ENCODE measurements at places on chromosomes 5 and 9. TPM values are rescaled to one million over a fixed set of nuclear protein-coding genes. Genes with fewer than 3 reads are reported as not detected.

DNA sequence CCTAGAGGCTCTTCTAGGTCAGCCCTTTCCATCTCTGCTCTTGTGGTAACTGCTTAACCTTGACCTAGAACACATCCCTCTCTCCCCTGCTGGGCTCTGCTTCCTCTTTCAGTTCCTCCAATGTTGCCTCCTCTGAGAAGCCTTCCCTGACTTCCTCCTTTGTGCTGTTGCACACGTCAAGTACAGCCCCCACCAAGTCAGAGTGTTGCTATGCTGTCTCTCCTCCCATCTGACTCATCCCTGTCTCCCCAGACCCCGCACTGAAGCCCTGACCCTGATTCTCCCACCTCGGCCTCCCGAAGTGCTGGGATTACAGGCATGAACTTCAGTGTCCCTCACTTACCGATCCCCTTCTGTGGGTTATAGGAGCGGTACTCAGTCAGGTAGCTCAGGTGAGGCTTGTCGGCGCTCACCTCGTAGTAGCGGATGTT lies 10.4 kb upstream of the TRIM14 start:
- H3K36me3 ChIP-seq = peaks cover 24% of the 10 kb centered on the region
- no peak for DNase-seq

DNA sequence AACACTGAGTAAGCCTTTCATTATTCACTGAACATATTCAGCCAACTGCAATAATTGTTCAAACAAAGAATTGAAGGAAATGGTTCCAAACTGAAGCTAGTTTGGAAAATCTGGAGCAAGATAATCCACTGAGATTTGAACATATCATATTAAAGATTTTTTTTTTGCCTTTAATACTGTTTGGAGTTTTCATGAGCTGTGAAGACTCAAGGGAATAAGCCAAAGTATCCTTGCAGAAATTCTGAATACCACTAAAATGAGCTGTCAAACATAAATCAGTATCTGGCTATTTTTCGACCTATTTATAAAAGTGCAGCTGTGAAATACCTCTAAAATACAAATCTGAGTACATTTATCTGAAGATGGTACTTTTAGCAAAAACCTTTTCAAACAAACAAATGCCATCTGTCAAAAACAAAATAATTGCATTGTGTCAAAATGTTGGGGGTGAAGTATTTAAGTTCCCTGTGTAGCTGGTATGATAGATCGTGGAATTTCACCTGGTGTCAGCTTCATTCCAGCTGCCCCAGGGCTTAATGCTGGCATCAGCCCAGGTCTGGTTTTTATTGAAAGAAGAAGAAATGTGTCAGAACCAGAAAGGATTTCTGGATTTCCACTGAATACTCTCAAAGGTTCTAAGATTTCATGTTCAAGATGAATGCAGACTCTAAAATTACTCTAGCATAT lies 149.0 kb upstream of the GRAMD2B start:
- H3K27me3 ChIP-seq = no peaks in the 10 kb centered on the region
- no peak overlapping the region for H3K27ac ChIP-seq
- no peaks in the 10 kb centered on the region for H3K36me3 ChIP-seq
- H3K4me3 ChIP-seq = no peak overlapping the region

- H3K4me1 ChIP-seq = no peaks in the 10 kb centered on the region
- no peaks in the 10 kb centered on the region for H3K27me3 ChIP-seq
- no peak overlapping the region for H3K4me3 ChIP-seq
- DNase-seq = no peak
Measured at GRCh38 chr5:28580616-28581015, 1542.2 kb upstream of the CDH9 start.

- peaks cover 6% of the 10 kb centered on the region for H3K36me3 ChIP-seq
Measured at GRCh38 chr5:78633700-78634099, 14.9 kb downstream of the LHFPL2 start.

GRCh38 chr5:180689071-180689694 lies 39.8 kb upstream of the FLT4 start:
- no peak overlapping the region for H3K27ac ChIP-seq
- H3K36me3 ChIP-seq = no peaks in the 10 kb centered on the region
- peaks cover 10% of the 10 kb centered on the region for H3K4me1 ChIP-seq
- no peak for DNase-seq

GRCh38 chr9:94700445-94700844 lies 26.1 kb upstream of the AOPEP start:
- no peak overlapping the region for H3K27ac ChIP-seq
- H3K4me1 ChIP-seq = no peaks in the 10 kb centered on the region
- no peak overlapping the region for H3K4me3 ChIP-seq

- H3K4me1 ChIP-seq = no peaks in the 10 kb centered on the region
- no peak overlapping the region for H3K4me3 ChIP-seq
- no peak overlapping the region for H3K27ac ChIP-seq
Measured at GRCh38 chr9:109072821-109073435, 46.8 kb downstream of the TMEM245 start.

- H3K36me3 ChIP-seq = no peaks in the 10 kb centered on the region
- no peak for DNase-seq
- no peak overlapping the region for H3K27ac ChIP-seq
- no peak overlapping the region for H3K4me3 ChIP-seq
- H3K27me3 ChIP-seq = peaks cover 76% of the 10 kb centered on the region
Measured at GRCh38 chr5:169909945-169910344, 70.3 kb downstream of the INSYN2B start.

DNA sequence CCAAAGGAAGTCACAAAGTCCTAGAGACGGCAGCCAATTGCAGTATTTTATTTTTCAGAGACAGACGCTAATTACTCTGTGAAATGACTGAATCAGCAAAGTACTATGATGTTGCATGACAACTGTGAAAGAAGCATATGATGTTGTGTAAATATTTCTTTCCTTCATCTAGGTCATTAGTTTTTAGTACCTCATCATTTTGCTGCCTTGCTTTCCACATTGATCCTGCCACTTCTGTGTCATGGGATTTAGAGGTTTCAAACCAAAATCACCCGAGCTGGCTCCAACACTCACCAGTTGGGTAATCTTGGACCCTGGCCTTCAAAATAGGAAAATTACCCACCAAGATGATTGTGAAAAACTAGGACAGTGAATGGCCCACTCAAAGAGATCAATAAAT lies 585.2 kb downstream of the ACTL7B start:
- H3K36me3 ChIP-seq = peaks cover 10% of the 10 kb centered on the region
- no peak for DNase-seq
- peaks cover 36% of the 10 kb centered on the region for H3K4me1 ChIP-seq
- H3K4me3 ChIP-seq = no peak overlapping the region

GRCh38 chr5:124761010-124761409 lies 14.6 kb upstream of the ZNF608 start:
- H3K4me1 ChIP-seq = no peaks in the 10 kb centered on the region
- H3K4me3 ChIP-seq = no peak overlapping the region
- no peaks in the 10 kb centered on the region for H3K27me3 ChIP-seq
- no peaks in the 10 kb centered on the region for H3K36me3 ChIP-seq

DDX4 gene
- not detected for total RNA-seq

TRAF2 gene
- 47.8 TPM for total RNA-seq

OTULINL gene
- 5.3 TPM for total RNA-seq

SLC23A1 gene
- 2.8 TPM for total RNA-seq

FCN1 gene
- not detected for total RNA-seq

PCDHGA4 gene
- 0.07 TPM for total RNA-seq

FOXD4L4 gene
- 1.8 TPM for total RNA-seq

ZDHHC11 gene
- 53.7 TPM for total RNA-seq

HTR4 gene
- not detected for total RNA-seq

Measured in Calu3 (cell line).